ENCODE measurements at places on chromosomes 5 and 9.

- DNase-seq = no peak
Measured at GRCh38 chr9:37415011-37415719, 7.3 kb upstream of the GRHPR start.

DNA sequence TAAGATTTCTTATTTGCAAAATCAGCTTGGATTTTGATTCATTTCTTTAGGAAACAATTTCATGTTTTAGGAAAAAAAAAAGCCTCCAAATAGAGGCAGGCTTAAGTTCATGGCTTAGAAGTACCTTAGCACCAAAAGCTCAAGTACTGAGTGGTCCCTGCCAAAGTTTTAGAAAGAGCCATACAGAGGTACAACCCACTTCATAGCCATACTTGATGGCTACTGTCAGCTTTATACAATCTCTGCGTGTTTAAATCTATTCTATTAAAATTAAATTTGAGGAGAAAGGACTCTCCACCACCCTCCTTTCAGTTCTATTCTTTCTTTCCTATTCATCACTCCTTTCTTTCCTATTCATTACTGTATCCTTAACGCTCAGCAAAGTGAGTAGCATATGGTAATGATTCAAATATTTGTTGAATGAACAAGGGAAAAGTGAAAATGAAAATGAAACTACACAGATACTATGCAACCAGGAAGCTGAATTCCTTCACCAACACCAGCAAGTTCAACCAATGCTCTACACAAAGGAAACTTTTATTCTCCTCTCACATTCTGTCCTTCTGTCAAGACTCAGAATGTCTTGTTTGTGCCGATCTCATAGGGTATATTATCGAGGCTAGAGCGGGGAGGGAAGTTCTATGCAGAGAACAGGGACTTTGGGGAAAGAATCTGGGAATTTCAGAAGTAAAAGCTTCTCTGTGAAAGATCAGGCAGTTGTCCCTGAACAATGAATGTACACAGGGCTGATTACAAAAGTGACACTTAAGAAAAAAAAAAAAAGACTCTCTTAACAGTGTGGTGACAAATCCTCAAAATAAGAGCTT is 138.6 kb upstream of the SPEF2 start:
- no peak for DNase-seq

DNA sequence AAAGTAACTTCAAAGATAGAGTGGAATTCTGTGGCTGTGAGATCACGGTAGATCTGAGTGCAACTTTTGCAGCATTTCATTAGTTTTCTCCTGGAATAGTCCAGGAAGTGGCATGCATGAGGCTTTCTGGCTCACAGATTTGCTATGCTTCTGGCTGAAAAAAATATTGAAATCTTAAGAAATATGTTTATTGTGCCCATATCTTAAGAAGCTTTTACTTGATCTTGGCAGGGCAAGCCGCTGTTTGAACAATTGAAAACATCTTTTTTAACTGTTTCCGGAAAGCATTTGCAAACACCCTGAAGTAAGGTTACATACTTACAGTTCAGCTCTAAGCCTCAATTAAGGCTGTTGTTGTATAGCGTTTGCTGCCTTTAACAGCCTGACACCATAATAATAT is 135.7 kb upstream of the GDNF start:
- no peak for DNase-seq

- DNase-seq = no peak
Measured at GRCh38 chr9:13279284-13280141, at the start of gene MPDZ. Gene MPDZ, minus strand, starts transcription at chr9:13279692. Its CDS starts 29,377 bp downstream, at chr9:13250315.

DNA sequence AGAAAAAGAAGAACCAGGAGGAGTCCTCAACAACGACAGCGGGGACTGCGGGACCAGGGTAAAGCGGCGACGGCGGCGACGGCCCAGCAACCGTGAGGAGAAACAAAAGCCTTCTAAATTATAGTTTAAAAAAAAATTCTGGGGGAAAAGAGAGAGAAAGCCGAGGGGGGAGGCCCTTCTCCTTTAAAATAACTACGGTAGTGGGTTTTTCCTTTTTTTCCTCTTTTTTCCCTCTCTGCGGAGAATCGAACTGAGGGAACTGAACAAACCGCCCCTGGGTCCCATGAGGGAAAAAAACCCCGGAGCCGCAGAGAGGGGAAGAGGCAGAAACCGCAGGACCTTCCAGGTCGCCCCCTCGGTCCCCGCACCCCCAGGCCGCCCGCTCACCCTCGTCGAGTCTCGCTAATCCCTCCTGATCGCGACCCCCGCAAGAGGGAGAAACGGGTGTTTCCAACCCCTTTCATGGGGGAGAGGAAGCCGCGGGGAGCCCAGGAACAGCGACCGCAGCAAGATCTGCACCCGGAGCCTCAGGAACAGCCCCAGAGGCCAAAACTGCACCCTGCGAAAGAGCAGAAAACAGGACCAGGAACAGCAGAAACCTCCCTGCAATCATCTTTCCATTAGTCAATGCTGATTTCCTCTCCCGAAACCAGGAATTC is 453 bp downstream of the CPEB4 start:
- no peak for DNase-seq

Measured in NCI-H524 treated with DMSO at 0.1 percent for 48 hours (cell line).